ENCODE measurements at places on chromosomes 4 and X.

- DNase-seq: no peak
Observed at GRCh38 chrX:71057848-71058530, 10.1 kb downstream of the SNX12 start.

GRCh38 chr4:88015659-88016295 is 8.3 kb downstream of the PKD2 start:
- DNase-seq: no peak

GRCh38 chrX:47226531-47227333 is 6.1 kb upstream of the USP11 start:
- no peak for DNase-seq

DNA sequence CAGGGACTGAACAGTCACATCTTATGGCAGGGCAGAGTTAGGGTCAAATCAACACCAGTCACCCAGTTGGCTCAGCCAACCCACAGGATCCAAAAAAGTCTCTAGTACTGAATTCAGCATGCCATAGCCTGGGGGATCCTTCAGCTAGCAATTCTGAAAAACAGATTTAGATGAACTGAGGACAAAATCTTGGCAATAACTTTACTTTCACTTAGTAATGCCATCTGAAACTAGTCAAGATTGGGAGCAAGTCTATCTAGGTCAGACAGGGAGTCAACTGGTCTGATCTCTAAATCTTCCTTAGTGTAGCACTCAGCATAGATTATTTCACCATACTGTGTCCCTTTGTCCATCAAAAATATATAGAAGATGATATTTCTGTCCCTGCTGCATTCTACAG is 76.0 kb downstream of the HHIP start:
- no peak for DNase-seq

- no peak for DNase-seq
Observed at GRCh38 chr4:102624505-102624904, 123.3 kb downstream of the NFKB1 start.

DNA sequence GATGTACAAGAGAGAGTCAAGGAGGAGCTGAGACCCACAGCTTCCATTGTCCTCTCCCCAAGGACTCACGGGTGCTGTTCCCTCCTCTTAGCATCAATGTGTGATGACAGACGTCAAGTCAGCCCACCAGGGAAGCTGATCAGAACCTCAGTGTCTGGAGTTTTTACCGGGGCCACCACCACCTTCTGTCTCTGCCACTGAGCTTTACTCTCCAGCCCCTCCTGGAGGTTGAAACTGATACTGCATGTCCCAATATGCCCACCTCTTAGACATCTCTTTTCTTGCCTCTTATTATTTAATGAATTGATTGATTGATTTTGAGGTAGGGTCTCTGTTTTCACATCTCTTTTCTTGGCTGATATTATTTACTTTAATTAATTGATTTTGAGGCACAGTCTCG is 10.3 kb upstream of the AKAP17A start:
- DNase-seq: peak; percentile 42

DNA sequence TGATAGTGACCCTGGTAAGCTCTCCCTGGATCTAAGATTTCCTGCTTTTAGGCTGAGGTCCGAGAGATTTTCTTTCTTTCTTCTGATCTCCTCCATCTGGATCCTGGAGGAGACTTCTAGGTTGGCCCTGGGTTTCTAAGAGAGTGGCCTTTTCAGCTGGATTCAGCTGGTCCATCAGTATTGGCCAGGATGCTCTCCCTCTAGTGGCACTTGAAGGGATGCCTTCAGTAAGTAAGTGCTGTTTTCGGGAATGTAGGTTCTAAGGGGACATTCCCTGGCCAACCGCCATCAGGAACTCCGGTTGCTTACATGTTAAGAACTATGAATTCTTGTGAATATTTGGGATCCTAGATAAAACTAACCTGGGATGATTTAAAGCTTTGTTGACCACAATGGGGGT is 56.9 kb downstream of the SERTM2 start:
- no peak for DNase-seq

DNA sequence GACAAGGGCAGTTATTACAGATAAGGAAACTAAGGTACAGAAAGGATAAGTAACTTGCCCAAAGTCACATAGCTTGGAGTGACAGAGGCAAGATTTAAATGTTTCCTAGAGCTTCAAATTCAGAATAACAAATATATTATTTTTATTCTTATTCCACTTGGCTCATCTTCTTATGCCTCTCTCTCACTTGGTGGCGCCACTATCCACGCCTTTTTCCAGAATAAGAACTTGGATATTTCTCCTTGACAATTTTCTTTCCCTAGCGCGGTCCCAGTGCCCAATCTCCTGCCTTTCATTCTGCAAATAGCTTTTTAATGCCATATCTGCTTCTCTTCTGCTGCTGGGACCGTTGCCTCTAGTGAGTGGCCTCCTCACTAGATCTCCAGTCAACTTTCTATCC is 78.5 kb downstream of the MSN start:
- DNase-seq: no peak

DNA sequence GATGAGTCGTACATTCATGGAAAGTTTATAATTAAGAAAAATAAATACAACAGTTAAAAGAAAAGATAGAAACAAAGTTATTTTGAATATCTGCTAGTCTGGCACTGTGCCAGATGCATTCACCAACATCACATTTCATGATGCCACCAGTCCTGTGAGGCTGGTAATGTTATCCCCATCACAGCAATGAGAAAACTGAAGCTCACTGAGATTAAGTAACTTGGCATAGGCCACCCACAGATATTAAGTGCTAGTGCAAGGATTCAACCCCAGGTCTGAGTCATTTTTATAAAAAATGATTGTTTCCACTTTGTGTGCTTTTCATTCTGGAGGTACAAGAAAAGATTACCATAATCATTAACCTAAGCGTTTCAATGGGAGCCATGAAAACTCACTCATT is 65.0 kb upstream of the IL15 start:
- no peak for DNase-seq

GRCh38 chr4:7778510-7779431 is 160.9 kb downstream of the AFAP1 start:
- DNase-seq: no peak
